Right cardiac atrium (tissue), 5 donors: ENCODE measurements at places on chromosomes 12 and 14. TPM values are rescaled to one million over a fixed set of nuclear protein-coding genes. Genes with fewer than 3 reads are reported as not detected.

Gene CABP1
- total RNA-seq = 2.5 TPM

Gene NKX2-1
- 0.25 TPM for total RNA-seq

Gene IGFBP6
- 178 TPM for total RNA-seq

Gene RND1
- 0.96 TPM for total RNA-seq

Gene SLC5A8
- total RNA-seq = not detected

Gene DIABLO
- total RNA-seq = 29.3 TPM
